Anterior cingulate cortex (tissue), 58 donors: ENCODE measurements at places on chromosomes 16 and 17.

DNA sequence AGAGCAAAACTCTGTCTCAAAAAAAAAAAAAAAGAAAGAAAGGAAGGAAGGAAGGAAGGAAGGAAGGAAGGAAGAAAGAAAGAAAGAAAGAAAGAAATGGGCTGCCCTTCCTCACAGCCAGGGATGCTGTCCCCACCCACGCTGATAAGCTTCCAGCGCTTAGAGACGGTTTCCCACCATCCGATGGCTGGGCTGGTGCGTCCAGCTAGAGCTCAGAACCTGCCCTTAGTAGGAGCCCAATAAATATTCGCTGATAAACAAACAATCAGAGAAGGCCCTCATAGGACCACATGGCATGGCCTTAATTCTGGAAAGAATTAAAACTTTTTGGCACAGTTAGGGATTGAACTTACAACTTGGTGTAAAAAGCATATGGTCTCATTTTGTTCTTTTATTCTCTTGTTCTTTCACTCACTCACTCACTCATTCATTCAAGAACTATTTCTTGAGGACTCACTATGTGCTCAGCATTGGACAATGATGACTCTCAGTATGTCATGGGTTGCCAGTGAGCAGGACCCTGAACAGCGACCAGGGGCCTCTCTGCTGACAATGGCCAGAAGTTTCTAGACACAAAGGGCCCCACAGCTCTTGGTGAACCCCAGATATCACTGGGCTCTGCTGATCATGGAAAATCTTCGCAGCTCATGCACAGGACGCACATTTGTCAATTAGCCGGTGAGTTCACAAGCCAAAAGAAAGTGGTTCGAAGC lies 32.5 kb upstream of the TNRC6C start:
- no peak for DNase-seq

GRCh38 chr17:82247182-82247823 lies 18.5 kb downstream of the SLC16A3 start:
- DNase-seq: no peak

DNA sequence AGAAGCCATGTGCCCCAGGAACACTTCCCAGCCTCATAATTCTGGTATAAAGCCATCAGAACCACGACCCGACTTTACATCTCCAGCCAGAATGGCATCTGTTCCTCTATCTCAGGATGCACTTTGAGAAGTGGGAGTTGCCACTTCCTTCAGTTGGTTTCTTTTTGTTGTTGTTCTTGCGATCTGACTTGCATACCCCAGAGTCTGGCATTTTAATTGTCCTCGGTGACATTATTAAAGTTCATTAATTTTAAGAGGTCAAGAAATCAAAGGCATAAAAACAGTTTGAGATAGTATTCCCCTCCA lies 13.5 kb downstream of the MARCHF10 start:
- DNase-seq: no peak

DNA sequence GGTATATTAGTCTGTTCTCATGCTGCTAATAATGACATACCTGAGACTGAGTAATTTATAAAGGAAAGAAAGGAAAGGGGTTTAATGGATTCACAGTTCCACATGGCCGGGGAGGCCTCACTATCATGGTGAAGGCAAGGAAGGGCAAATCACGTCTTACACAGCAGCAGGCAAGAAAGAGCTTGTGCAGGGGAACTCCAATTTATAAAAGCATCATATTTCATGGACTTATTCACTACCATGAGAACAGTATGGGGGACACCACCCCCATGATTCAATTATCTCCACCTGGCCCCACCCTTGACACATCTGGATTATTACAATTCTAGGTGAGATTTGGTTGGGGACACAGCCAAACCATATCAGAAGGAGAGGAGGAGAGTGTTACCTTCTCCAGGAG lies 17.7 kb upstream of the XYLT1 start:
- DNase-seq: no peak

DNA sequence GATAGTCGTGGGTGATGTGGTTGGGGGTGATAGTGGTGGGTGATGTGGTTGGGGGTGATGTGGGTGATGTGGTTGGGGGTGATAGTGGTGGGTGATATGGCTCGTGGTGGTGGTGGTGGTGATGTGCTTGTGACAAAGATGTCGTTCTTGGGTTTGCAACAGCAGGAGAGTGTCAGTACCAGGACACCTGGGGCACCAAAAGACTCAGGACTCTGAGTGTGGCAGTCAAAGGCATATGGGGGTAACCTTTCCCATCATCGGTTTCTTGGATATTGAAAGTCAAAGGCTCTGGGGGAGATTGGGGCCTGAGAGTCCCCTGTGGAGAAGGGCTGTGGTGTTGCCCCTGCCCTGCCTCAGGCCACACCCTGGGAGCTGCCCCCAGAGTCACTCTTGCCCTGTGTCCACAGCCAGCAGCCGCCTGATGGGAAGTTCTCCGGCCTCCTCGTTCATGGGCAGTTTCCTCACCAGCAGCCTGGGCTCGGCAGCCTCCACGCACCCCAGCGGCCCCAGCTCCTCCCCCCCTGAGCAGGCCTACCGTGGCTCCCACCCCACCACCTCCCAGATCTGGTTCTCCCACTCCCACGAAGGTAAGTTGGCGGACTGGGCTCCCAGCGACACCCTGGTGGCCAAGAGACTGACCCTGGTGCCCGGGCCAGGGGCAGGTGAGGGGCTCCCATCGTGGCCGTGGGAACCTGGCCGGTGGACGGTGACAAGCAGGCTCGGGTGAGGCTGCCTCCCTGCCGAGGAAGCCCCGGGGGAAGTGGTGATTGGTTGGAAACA lies 31.3 kb downstream of the BAHCC1 start:
- no peak for DNase-seq

- DNase-seq: no peak
These were observed 8.8 kb downstream of the CD2BP2 start for GRCh38 chr16:30346286-30346685.

DNA sequence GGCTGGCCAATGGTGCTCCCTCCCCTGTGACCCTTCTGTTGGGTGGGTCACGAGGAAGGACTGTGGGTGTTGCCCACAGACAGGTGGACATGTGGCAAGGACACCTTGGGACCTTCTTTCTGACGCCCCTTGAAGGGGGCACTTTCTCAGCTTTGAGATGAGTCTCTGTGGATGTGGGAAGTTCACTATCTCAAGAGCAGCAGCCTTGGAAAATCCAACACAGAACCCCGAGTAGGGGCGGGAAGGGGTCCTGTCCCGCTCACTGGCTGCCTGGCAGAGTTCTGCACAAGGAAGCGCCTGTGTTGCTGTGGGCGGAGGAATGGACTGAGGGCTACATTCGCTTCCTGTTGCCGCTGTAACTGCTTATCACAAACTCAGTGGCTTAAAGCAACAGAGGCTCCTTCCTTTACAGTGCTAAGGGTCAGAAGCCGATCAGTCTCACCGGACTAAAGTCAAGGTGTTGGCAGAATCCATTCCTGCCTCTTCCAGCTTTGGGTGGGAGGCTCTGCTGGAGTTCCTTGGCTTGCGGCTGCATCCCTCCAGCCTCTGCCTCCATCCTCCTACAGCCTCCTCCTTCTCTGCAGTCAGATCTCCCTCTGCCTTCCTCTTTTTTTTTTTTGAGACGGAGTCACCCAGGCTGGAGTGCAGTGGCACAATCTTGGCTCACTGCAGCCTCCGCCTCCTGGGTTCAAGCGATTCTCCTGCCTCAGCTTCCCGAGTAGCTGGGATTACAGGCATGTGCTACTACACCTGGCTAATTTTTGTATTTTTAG lies 305.2 kb downstream of the SEC14L1 start:
- peak; percentile 18 for DNase-seq

DNA sequence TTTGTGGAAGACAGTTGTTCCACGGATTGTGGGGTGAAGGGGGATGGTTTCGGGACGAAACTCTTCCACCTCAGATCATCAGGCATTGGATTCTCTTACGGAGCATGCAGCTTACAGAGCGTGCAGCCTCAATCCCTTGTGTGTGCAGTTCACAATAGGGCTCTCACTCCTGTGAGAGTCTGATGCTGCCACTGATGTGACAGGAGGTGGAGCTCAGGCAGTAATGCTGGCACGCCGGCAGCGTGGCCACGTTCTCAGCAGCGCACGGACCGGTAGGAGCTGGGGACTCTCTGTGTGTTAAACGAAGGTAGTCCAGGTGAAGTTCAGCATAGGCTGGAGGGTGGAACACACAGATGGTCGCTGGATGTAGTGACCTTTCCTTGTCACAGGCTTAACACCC lies 37.8 kb downstream of the SEC14L1 start:
- no peak for DNase-seq

DNA sequence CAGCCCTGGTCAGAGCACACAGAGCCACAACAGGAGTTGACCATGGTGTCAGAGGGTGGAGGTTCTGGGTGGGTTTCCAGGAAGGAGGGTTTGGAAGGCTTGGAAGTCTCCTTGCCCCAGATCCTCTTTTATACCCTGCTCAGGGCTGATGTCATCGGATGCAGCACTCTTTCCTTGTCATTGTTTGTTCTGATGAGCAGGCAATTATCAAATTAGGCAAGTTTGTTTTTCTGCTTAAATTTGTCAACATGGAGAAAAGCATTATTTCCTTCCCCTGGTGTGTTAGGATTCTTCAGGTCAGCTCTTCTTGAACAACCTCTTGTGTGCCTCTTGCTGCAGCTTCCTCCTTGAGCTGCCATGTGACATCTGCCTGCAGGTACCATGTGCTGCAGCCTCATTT lies at the start of gene KRTAP4-4:
KRTAP4-4 (minus strand) TSS at position 101 of the 400 bp plus-strand sequence; CDS start at position 44, 57 bp downstream.
- DNase-seq: no peak

- no peak for DNase-seq
These were observed 206.3 kb upstream of the FOXF1 start for GRCh38 chr16:86303787-86304678.

GRCh38 chr16:86836503-86837129 lies 258.3 kb downstream of the FOXL1 start:
- DNase-seq: no peak

DNA sequence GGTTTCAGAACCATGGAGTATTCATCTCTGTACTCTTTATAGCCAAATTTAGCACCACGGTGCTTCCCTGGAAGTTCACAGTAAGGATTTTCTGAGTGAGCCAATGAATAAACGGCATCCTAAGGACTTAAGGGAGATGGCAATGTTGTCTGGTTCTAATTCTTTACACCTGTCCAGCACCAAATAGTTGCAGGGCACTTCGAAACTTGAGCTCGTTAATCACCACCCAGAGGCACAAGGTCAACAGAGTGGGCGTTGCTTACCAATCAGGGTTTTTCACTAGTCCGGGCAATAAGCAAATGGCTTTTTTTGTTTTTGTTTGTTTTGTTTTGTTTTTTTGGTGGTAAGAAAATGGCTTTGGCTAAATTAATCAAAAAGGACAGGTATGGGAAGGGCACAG lies 28.2 kb upstream of the TMEM220 start:
- DNase-seq: no peak

DNA sequence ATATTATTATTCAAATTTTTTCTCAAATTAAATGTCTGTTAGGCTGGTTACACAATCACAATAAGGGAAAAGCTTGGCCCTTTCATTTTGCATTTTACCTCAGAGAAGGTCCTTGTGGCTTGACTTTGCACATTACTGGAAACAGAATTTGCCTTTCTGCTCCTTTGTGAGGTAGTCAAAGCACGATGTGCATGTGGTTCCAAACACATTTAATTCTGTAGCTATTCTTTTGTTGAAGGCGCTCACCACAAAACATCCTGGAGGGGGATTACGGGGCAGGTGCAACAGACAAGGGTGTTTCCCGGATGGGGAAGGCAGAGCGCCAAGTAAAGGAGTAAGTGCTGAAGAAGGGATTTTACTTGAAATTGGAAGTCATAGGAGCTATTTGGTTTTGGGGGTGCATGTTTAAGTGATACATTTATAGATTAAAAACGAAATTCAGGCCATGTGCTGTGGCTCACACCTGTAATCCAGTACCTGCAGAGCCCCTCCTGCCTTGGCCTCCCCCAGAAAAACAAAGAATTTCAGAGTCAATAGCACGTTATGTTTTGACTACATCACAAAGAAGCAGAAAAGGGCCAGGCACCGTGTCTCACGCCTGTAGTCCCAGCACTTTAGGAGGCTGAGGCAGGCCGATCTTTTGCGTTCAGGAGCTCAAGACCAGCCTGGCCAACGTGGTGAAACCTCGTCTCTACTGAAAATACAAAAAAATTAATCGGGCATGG lies 31.2 kb upstream of the TENT4B start:
- no peak for DNase-seq
